ENCODE measurements at places on chromosomes 12 and 14.

DNA sequence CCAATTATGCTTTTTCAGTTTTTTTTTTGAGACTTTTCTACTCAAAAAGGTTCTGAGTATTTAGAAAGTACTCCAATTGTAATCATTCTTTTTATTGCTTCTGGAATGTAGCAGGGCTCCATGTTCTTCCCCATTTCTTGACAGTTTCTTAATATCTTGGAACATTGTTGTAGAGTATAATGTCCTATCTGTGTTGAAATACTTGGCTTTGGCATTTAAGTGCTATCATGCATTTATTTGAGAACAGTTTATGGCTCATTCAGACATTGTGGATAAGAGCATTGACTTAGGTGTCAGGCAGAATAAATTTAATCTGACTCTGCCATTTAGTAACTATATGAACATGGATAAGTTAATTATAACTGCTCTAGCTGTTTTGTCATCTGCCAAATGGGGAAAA lies 28.3 kb downstream of the ADIPOR2 start:
- no peak for DNase-seq

GRCh38 chr14:21092273-21093011 lies 6.0 kb downstream of the ZNF219 start:
- peak; percentile 83 for DNase-seq

DNA sequence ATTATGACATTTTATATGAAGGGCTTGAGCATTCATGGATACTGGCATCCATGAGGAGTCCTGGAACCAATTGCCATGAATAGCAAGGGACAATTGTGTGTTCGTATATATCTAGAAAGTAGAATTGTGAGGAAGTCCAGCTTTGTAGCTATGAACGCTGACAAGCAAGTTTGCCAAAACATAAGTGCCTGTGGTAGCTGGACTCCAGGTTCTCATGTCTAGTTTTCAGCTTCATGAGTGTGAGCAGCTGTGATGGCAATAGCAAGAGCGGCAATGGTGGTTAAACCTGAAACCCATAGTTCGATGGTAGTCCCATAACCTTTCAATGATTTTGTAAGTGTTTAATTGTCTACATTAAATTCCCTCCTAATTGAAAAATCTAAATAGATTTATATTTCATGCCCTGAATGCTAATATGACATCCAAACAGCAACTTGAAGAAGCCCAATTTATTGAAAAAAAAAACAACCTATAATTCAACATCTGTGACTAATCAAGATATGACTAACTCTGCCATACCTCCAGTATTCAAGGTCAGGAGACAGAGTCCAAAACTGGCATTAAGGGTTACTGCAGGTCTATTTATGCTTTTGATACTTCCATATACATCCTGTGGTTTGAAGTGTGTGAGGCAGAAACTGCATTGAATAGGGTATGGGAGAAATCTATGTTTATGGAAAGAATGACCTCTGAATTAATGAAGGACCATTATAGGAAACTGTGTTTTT lies 50.3 kb upstream of the PCED1B start:
- no peak for DNase-seq

DNA sequence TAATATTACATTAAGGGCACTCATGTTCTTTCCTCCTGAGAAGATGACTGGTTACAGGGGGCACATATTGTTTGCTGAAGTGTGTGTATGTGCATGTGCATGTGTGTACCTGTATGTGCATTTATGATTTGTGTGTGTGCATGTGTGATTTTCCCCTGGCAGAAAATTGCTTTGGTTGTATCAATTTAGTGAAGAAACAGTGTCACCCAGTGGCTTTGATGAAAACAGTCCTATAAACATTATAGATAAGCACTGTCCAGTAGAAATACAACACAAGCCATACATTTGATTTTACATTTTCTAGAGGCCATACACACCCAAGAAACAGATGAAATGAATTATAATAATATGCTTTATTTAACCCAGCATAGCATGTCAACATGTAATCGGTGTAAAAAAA lies 8.6 kb downstream of the PDE3A start:
- DNase-seq: no peak

GRCh38 chr14:58637040-58637390 lies 747 bp upstream of the DACT1 start:
- peak; percentile 31 for DNase-seq

- DNase-seq: no peak
Observed at GRCh38 chr12:31491241-31491794, 99.6 kb downstream of the DENND5B start.

- DNase-seq: no peak
Observed at GRCh38 chr14:63178912-63179311, 25.3 kb upstream of the RHOJ start.

GRCh38 chr14:50057331-50057730 lies 59.0 kb downstream of the VCPKMT start:
- no peak for DNase-seq

DNA sequence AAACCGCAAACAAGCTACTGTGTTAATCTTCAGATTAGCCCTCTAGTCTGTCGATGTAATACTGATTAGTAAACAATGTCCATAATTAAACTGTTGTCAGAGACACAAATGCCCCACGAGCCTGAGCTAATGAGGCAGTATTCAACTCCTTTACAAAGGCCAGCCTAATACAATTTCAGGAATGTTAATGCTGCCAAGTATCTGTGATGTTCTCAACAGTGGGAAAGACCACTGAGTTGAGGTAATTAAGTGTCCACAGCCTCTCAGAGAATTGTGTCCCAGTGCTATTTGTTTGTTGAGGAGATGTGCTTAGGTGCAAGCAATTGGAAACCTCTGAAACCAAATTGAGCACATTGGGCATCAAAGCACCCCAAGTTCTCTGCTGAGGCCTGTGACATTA lies 139.4 kb upstream of the CDKN3 start:
- no peak for DNase-seq

DNA sequence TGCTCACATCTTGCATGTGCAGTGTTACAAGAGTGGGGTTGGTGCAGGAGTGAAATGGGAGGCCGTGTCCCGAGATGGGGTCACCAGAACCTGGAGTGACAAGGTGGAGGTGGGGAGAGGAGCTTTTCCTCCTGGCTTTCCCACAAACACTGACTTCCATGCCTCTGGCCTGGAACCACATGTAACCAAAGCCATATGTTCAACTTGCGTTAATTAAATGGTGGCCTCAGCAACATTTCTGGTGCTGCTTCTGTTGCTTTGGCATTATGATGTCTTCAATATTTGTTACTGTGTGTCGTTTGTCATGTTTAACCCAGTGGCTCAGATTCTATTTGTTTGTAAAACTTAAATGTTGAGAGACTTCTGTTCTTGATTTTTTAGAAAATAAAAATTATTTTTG lies 110.2 kb downstream of the VCPKMT start:
- no peak for DNase-seq

DNA sequence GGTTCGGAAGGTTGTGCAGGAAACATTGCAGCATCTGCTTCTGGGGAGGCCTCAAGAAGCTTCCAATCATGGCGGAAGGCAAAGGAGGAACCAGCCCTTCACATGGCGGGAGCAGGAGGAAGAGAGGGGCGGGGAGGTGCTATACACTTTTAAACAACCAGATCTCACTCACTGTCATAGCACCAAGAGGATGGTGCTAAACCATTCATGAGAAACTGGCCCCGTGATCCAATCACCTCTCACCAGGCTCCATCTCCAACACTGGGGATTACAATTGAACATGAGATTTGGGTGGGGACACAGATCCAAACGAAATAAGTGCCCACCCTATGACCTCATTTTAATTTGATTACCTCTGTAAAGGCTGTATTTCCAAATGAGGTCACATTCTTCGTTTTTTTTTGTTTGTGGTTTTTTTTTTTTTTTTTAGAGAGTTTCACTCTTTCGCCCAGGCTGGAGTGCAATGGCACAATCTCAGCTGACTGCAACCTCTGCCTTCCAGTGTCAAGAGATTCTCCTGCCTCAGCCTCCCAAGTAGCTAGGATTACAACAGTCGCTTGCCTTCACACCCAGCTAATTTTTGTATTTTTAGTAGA lies 11.4 kb upstream of the ORAI1 start:
- DNase-seq: no peak

GRCh38 chr14:44316647-44317440 lies 190.2 kb downstream of the FSCB start:
- no peak for DNase-seq

DNA sequence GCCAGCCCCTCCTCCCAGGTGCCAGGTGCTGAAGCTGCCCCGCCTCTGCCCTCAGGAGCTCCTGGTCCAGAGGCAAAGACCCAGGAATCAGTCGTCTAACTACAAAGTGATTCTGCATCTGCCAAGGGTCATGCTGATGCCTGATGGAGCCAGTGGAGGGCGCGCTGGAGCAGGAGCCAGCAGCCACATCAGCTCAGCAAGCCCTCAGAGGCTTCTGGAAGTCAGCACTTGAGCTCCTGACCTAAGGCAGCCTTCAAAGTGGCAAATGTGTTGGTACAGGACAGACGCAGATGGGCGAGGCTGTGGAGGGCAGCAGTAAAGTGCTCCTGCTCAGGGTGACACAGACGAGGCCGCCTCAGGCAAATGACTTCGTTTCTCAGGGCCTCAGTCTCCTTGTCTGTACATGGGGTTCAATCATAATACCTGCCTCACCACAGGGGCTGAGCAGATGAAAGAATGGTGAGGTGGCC lies 10.9 kb downstream of the C12orf43 start:
- peak; percentile 41 for DNase-seq

GRCh38 chr14:25394356-25394755 lies 344.4 kb upstream of the STXBP6 start:
- DNase-seq: no peak
